ENCODE measurements at places on chromosomes 2 and 18.

DNA sequence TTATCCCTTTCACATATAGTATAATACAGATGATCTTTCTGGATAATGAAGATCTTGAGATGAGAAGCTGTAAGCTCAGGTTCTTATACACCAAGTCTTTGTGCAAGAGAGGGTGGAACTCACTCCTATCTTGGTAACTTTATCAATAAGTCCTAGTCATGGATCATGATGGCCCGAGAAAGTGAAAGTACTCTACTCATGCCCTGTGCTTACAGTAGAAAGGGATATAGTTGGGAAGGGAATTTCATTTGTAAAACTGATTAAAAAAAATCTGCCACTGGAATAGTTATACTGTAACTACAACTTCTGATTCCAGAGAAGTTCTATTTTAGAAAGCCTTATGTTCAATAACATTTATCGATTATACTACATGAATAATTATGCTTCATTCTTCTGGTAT is 51.8 kb downstream of the MYO3B start:
- no peak for DNase-seq

DNA sequence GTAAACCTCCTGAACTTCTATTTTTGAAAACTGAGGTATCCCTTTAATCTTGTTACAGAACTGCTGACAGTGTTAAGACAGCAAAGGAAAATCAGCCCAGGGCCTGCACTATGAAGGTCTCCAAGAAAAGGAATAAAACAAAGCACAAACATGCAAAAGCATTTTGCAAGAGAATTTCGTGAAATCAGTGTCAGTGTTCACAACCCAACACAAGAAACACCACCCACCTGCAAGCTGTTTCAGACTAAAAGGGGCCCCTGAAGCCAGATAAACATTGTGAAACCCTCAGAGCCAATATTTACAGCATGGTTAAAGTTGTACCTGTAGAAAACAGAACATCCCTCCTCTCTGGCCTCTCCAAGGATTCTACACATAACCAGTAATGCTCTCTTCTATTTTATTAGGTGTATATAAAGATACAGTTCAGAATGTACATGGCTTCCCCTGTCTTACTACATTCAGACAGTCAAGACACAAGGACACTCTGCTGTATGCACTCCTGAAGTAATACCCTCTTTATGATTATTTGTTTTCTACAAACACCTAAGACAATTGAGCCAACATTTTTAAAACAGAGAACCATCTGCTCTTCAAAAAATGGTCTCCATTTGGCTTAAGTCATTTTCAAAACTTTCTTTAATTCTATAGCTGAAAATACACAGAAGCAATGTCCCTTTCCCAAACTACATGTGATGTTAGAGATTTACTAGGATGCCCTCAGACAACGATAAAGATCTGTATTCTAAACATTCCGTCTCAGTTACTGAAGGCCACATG is 149.5 kb upstream of the ZFP36L2 start:
- no peak for DNase-seq

- DNase-seq = no peak
Measured at GRCh38 chr2:113273027-113273551, 5.6 kb downstream of the PAX8 start.

DNA sequence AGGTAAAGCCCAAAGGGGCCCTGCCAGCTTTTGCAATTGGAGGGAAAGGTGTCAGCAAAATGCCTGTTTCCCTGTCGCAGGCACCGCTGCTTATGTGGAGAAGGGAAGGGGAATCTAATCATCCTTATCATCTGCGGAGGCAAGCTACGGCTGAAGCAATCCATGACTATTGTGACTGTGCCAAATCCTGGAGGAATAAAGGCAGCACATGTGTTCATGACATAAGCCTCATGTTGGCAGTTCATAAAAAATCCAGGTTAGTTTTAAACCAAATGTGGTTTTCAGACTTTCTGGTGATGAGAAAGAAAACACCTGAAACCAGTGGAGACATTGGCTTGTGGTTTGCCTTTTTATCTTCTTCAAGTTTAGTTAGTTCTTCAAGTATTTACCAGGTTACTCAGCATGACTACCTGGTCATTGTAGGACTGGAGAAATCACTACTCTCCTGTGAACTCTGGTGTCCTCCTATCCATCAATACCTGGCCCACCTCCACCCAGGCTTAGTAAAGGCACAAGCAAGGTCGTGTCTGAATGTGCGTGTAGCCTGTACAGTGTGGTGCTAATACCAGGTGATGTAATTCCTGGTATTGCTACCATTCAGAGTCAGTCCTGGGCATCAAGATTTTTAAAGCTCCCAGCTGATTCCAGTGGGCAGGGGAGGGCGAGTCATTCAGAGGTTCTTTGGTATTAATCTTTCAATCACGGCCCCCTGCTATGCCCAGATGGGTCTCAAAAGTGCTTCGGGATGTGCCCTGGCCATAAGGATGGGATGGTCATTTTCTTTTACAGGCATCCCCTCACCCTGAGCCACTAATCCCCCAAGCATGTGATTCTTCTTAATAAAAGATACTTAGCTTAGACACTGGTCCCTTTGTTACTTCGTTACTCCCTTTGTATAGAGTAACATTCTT is 96.8 kb downstream of the TGFA start:
- no peak for DNase-seq

DNA sequence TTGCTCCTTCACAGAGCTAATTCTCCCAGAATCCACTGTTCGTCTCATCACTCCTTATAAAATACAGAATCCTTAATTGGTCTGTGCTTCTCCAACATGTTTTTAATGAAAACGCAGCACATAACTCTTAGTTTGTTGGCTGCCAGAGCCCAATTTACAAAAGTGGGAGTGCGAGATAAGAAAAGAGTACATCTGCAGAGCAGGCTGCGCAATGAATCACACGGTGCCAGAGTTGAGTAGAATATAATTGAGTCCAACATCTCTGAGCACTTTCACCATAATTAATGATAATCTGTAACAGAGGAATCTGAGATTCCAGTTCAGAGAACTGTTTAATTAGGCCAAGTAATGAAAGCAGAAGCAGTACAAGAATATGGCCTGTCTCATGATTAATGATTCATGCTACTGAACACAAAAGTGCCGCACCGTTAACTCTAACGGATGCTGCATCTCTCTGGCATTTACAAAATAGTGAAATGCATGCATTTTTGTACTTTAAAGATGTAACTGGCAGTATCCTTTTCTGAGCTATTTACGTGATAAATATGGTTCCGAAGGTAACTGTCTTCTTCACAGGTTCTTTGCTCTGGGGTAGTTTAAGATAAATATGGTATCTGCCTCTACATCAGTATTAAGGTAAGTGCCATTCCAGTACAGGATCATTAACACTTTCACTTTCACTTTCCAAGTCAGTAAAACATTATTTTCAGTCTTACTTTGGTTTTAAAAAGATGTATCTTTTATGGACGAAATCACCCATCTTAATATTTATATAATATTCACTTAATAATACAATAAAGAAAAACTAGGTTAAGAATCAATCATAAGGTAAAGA is 785.6 kb downstream of the NR4A2 start:
- no peak for DNase-seq
